Suprapubic skin (tissue), 4 donors: ENCODE measurements at places on chromosomes 6 and 20.
A peak's percentile ranks its signal among the peaks of the same experiment; 100 is the strongest.

- no peak for DNase-seq
- no peak overlapping the region for H3K4me3 ChIP-seq
- no peak overlapping the region for H3K27ac ChIP-seq
- no peaks in the 10 kb centered on the region for H3K27me3 ChIP-seq
- H3K4me1 ChIP-seq: no peaks in the 10 kb centered on the region
Measured at GRCh38 chr6:15575357-15576033, 87.3 kb downstream of the DTNBP1 start.

- no peaks in the 10 kb centered on the region for H3K27me3 ChIP-seq
- no peak for DNase-seq
- peaks cover 79% of the 10 kb centered on the region for H3K4me1 ChIP-seq
- H3K27ac ChIP-seq: peak overlapping the region; percentile 75
- H3K4me3 ChIP-seq: no peak overlapping the region
Measured at GRCh38 chr6:111564482-111564945, 41.2 kb downstream of the TRAF3IP2 start.

- H3K4me1 ChIP-seq: peaks cover 10% of the 10 kb centered on the region
- H3K27ac ChIP-seq: no peak overlapping the region
- DNase-seq: no peak
- no peaks in the 10 kb centered on the region for H3K27me3 ChIP-seq
- H3K4me3 ChIP-seq: no peak overlapping the region
- H3K36me3 ChIP-seq: no peaks in the 10 kb centered on the region
Measured at GRCh38 chr6:4598384-4598995, 177.7 kb upstream of the CDYL start.

GRCh38 chr6:149488815-149489214, 4.0 kb upstream of the ZC3H12D start:
- H3K27me3 ChIP-seq: no peaks in the 10 kb centered on the region
- H3K36me3 ChIP-seq: no peaks in the 10 kb centered on the region
- peaks cover 19% of the 10 kb centered on the region for H3K4me1 ChIP-seq
- no peak overlapping the region for H3K27ac ChIP-seq
- DNase-seq: no peak
- no peak overlapping the region for H3K4me3 ChIP-seq

- no peaks in the 10 kb centered on the region for H3K36me3 ChIP-seq
- H3K4me1 ChIP-seq: peaks cover 68% of the 10 kb centered on the region
- no peaks in the 10 kb centered on the region for H3K27me3 ChIP-seq
- DNase-seq: no peak
Measured at GRCh38 chr6:156783958-156784357, 6.8 kb downstream of the ARID1B start.

- no peaks in the 10 kb centered on the region for H3K27me3 ChIP-seq
- H3K4me3 ChIP-seq: no peak overlapping the region
- peaks cover 3% of the 10 kb centered on the region for H3K4me1 ChIP-seq
- DNase-seq: no peak
- H3K27ac ChIP-seq: no peak overlapping the region
Measured at GRCh38 chr6:152338335-152339125, 298.6 kb downstream of the SYNE1 start.

- peaks cover 75% of the 10 kb centered on the region for H3K36me3 ChIP-seq
- no peak overlapping the region for H3K4me3 ChIP-seq
- H3K27ac ChIP-seq: no peak overlapping the region
- H3K4me1 ChIP-seq: no peaks in the 10 kb centered on the region
- H3K27me3 ChIP-seq: no peaks in the 10 kb centered on the region
- DNase-seq: no peak
Measured at GRCh38 chr20:52160049-52160570, 31.5 kb downstream of the ZFP64 start.

GRCh38 chr6:13485923-13486562, 1.4 kb downstream of the GFOD1 start:
- H3K27ac ChIP-seq: peak overlapping the region; percentile 94
- peaks cover 45% of the 10 kb centered on the region for H3K4me1 ChIP-seq
- H3K36me3 ChIP-seq: no peaks in the 10 kb centered on the region
- no peak for DNase-seq
- no peaks in the 10 kb centered on the region for H3K27me3 ChIP-seq

DNA sequence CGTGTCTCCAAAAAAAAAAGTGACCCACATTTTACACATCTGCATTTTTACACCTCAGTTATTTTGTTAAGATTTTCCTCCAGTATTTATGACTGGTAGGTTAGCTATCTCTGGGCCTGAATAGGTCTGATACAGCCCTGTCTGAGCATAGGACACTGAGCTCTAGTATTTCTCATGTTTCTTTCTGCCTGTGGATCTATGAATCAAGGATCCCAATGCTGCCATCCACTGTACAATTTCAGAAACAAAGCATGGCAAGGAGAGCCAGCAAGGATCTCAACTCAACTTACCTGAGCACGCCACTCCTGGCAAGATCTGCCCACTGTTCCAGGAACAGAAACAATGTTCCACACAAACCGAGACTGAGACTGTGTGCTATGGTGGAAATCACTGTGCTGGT, 36.4 kb upstream of the ENPP5 start:
- DNase-seq: no peak
- no peaks in the 10 kb centered on the region for H3K36me3 ChIP-seq
- no peak overlapping the region for H3K27ac ChIP-seq

- H3K27ac ChIP-seq: no peak overlapping the region
- no peaks in the 10 kb centered on the region for H3K36me3 ChIP-seq
- H3K27me3 ChIP-seq: peaks cover 89% of the 10 kb centered on the region
- no peaks in the 10 kb centered on the region for H3K4me1 ChIP-seq
Measured at GRCh38 chr20:62997417-62998035, 9.2 kb downstream of the BHLHE23 start.

DNA sequence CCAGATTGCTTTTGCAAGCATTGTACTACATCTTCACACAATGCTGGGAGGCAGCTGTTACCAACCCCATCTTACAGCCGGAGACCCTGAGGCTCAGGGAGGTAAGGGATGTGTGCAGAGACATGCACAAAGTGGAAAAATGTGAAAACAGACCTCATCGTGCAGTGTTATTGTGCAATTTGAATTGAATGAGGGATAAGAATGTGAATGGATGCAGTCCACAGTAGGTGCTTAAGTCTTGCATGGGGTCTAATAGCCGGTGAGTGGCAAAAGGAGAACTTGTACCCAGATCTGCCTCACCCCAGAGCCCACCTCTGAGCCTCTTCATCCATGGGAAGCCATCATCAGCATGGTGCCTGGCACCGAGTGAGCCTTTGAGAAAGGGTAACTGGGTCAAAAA, 42.1 kb downstream of the SLC52A3 start:
- no peaks in the 10 kb centered on the region for H3K36me3 ChIP-seq
- peaks cover 10% of the 10 kb centered on the region for H3K4me1 ChIP-seq
- H3K27ac ChIP-seq: no peak overlapping the region
- H3K4me3 ChIP-seq: no peak overlapping the region

DNA sequence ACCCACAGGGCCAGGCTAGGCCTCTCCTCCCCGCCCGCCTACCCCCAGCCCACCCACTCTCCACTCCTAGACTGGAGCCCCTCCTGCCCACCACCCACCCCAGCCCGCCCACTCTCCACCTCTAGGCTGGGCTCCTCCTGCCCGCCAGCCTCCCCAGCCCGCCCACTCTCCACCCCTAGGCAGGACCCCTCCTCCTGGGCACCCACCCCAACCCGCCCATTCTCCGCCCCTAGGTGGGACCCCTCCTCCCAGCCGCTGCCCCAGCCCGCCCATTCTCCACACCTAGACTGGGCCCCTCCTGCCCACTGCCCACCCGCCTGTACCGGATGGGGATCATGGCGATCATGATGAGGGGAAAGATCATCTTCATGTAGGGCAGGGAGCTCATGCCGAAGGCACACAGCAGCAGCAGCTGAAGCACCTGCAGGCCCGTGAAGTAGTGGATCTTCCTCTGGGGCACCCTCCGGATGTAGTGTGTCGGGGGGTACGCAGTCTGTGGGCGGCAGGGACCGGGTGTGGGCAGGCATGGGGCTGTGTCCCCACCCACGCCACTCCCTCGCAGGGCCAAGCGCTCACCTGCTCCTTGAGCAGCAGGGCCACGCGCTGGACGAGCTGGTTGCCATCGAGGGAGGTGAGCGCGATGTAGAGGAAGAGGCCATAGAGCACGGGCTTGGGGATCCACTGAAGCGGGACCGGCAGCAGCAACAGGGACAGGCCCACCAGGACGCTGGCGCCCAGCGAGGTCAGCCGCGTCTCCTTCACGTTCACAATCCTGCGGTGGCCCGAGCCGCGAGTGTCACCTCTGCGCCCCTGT, 10.8 kb downstream of the SLC4A11 start:
- no peaks in the 10 kb centered on the region for H3K27me3 ChIP-seq
- H3K36me3 ChIP-seq: peaks cover 16% of the 10 kb centered on the region
- peaks cover 3% of the 10 kb centered on the region for H3K4me1 ChIP-seq
- no peak overlapping the region for H3K4me3 ChIP-seq

DNA sequence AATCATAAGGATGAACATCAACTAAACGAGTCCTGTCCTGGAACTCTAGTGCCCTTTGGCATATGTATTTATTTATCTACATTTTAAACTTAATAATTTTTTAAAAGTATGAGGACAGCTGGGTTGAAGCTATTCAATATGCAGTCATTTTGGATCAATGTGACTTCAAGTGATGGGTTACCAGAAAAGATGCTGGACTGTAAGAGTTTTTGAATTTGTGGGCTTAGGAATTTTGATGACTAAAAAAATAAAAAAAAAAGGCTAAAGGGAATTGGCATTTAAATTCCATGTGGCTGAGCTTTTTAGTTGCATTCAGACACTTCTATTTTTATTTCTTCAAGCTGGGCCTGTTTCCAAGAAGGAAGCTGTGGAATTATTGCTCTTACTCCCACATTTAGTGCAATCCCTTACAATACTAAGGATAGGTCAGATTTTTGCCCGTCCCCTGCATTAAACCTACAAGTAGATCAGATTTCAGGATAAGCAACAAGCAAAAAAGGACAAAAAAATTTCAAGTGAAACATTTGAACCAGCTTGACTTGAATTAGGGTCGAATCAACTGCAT, 704.2 kb upstream of the CITED2 start:
- H3K27ac ChIP-seq: no peak overlapping the region
- no peaks in the 10 kb centered on the region for H3K27me3 ChIP-seq
- DNase-seq: no peak

- H3K27me3 ChIP-seq: no peaks in the 10 kb centered on the region
- no peak overlapping the region for H3K4me3 ChIP-seq
- H3K36me3 ChIP-seq: no peaks in the 10 kb centered on the region
Measured at GRCh38 chr6:37875561-37876309, 56.2 kb downstream of the ZFAND3 start.

- peaks cover 37% of the 10 kb centered on the region for H3K36me3 ChIP-seq
- DNase-seq: no peak
- no peak overlapping the region for H3K27ac ChIP-seq
- H3K4me1 ChIP-seq: no peaks in the 10 kb centered on the region
- H3K4me3 ChIP-seq: no peak overlapping the region
Measured at GRCh38 chr6:84137051-84137375, 90.4 kb downstream of the CEP162 start.

- no peak overlapping the region for H3K4me3 ChIP-seq
- peaks cover 2% of the 10 kb centered on the region for H3K27me3 ChIP-seq
- H3K36me3 ChIP-seq: no peaks in the 10 kb centered on the region
- no peak overlapping the region for H3K27ac ChIP-seq
- DNase-seq: no peak
Measured at GRCh38 chr6:169937389-169938261, 186.2 kb downstream of the ERMARD start.

DNA sequence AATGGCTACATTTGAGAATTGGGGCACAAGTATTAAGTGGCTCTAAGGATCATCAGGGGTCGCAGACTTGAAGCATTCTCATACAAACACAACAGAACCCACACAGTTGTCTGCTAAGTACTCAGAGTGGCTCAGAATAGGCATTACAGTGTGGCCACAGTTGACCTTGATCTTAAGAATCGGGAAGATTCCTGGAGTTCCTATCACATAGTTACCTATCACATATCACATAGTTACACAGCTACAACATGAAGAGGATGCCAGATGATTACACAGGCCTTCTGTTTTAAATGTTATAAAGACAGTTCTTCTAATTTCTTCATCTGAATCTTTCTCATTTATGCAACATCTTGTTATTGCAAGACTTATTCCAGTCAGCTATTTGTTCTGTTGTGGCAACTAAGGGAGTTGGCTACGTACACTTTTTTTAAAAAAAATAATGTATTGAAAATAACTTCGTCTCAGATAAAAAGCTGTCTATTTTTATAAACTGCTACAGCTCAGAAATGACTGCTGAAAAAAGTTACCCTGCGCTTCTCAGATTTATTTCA, 129.0 kb downstream of the REV3L start:
- no peaks in the 10 kb centered on the region for H3K4me1 ChIP-seq
- DNase-seq: no peak
- H3K27ac ChIP-seq: no peak overlapping the region
- H3K4me3 ChIP-seq: no peak overlapping the region
- H3K36me3 ChIP-seq: peaks cover 73% of the 10 kb centered on the region

DNA sequence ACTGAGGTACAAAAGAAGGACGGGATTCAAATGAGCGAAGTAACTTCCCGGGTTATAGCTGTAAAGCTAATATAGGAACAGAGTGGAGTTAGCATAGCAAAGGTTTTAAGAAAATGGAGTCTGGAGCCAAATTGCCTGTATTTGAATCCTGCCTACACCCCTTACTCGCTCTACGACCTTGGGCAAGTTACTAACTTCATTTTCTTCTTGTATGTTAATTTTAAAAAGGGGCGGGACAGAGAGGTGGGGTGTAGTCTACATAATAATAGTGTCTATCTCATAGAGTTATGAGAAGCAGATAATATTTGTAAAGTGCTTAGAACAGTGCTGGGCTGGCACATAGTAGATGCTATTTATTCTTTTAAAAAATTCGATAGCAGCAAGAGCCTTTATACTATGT, 705 bp downstream of the ZSCAN23 start:
- peaks cover 12% of the 10 kb centered on the region for H3K4me1 ChIP-seq
- no peak for DNase-seq
- H3K27me3 ChIP-seq: peaks cover 35% of the 10 kb centered on the region
- no peaks in the 10 kb centered on the region for H3K36me3 ChIP-seq
- peak overlapping the region; percentile 64 for H3K4me3 ChIP-seq
